ENCODE measurements at places on chromosomes 11 and 22. TPM values are rescaled to one million over a fixed set of nuclear protein-coding genes. Genes with fewer than 3 reads are reported as not detected.

GRCh38 chr11:35494957-35495490 lies 30.4 kb downstream of the PAMR1 start:
- no peak for DNase-seq

DNA sequence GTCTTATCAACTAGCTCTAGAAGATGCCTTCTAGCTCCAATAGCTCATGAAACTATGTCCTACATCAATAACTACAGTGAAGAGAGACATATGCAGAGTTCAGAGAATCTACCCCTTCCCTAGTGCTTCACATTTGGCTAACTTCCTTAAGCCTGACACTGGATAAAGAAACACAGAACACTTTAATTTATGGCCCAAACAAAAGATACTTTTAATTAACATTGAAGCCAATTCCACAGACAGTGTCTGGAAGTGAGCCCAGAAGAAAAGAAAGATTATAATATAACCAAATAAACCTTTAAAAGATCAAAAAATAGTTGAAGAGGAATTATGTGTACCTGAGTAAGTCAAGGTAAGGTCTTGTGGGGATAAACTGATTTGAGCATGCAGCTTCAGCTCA lies 255.2 kb downstream of the C11orf87 start:
- no peak for DNase-seq

DNA sequence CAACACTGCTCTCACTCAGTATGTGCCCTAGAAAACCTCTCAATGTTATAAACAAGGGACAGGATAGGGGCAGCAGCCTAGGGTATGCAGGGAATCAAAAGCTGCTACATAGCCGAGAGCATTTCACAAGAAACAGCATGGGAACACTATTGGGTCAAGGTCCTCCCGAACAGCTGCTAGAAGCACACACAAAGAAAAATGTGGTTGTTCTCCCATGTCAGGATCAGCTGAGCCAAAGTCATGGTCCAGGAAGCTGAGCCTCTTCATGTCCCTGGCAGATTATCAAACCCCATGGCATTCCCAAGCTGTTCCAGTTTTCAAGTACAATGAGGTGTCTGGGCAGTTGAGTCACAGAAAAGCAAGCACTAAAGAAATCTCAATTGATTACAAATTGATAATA lies 21.0 kb upstream of the GDPD4 start:
- DNase-seq: no peak

DNA sequence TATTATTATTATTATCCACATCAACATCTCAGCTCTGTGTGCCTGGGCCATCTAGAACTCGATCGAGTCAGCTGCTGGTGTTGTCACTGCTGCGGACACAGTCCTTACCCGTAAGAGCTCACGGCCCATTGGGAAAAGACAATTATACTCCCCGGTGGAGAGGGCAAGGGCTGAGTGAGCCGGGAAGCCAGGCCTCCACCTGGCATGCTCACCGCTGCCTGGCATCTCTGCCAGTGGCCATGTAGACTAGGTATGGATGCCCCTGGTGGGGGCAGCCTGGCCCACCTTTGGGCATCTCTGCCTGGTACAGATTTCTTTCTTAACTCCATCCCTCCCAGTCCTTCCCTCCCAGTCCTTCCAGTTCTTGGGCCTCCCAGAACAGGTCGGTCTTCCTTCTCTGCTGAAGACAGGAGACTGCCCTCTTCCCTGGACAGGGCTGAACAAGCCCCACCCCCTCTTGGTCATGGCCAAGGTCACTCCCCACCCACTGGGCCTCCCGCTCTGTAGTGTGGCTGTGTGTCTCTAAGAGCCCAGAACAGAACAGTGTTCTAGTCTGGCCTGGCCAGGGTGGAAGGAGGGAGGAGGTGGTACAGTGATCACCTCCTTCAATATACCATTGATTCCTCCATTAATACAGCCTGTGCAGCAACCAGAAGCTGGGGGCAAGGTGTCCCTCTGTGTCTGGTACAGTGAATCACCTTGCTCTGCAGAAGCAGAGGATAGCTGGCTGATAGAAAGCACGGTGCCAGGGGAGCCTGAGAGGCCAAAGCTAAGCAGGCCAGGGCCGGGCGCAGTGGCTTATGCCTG lies 57.7 kb downstream of the FLRT1 start:
- DNase-seq: no peak

DNA sequence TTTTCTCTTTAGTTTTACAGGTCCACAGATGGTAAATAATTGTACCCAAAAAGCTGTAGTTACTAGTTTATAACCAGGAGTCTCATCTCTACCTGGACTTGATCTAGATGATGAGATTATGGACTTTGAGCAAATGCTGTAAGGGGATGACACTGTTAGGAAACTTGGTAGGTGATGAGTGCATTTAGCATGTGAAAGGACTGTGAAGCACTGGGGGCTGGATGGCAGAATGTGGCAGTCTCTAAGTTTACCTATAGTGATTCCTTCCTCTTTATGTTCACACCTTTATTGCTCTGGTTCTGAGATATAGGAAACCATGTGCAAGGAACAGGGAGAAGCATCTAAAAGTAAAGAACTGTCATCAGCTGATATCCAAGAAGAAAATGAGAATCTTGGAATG lies 230.7 kb upstream of the CHORDC1 start:
- no peak for DNase-seq

DNA sequence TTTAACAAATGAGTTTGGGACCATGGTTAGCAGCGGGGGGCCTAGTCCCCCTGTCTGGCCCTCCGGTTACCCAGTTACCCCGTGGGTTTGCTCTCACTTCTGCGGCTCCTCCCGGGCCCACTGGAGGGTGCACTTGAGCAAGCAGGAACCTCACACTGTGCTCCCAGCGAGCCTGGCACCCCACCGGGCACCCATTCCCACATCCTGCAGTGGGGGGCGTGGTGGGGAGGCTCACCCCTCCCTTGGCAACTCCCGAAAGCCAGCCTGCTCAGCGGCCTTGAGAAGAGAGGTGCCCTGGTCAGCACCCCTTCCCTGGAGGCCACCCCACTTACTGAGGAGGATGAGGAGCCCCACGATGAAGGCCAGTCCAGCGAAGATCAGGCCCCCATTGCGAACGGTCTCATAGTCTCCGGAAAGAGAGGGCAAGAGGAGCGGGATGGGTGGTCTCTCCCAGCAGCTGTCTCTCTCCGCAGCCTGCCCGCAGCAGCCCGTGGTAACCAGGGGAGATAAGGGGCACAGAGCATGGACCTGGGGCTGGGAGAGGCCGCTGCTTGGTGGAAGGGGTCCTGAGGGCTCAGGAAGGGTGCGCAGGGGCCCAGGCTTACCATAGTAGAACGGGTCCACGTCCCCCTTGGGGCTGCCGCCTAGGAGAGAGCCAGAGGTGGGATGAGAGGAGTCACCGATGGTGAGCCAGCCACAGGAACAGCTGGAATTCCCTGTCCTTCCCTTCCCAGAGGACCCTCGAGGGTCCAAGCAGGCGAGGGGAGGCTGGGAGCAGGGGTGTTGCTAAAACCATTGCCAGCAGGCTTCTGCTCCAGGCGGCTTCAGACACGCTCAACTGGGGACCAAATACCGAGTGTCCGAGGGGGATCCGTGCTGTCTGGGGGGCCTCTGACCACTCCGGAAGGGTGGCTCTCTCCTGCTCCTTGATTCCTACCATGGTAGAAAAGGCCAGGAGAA lies 2.2 kb downstream of the FXYD2 start:
- DNase-seq: no peak

- DNase-seq: no peak
Measured at GRCh38 chr11:111938687-111939160, 1.6 kb downstream of the DIXDC1 start.

GRCh38 chr11:48900131-48900800 lies 83.4 kb downstream of the TRIM51G start:
- peak; percentile 45 for DNase-seq

- DNase-seq: no peak
Measured at GRCh38 chr22:30776476-30776875, 81.8 kb downstream of the OSBP2 start.

GRCh38 chr11:112844517-112844916 lies 116.7 kb upstream of the NCAM1 start:
- no peak for DNase-seq

DNA sequence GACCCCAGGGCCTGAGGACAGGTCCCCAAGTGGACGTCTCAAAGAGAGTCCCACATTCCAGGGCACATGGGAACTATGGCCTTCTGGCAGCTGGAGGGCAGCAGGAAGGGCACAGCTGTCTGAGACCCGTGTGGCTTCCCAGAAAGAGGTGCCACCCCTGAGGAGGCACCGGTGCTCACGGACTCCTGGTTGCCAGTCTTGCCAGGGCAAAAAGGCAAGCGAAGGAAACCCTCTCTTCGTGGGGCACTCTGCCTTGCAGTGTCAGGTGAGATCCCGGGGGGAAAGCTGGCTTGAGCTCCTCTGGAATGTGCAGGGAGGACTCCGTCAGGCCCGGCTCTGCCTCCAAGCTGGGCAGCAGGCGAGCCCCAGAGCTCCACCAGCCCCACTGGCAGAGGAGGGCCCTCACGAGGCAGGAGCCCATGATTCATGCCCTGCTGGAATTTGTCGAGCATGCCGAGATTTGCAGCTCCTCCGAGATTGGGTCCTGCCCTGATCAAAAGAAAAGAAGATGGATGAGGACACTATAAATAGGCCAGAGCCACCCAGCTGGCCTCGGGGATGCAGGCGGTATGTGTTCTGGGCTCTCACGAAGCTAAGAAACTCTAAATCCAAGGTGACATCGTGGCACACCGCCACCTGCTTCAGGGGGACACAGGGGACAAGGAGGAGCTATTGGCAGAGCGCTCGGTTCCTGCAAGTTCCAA lies 9.9 kb upstream of the CELSR1 start:
- DNase-seq: peak; percentile 42

GRCh38 chr11:117110294-117110950 lies 12.2 kb upstream of the SIK3 start:
- no peak for DNase-seq

DNA sequence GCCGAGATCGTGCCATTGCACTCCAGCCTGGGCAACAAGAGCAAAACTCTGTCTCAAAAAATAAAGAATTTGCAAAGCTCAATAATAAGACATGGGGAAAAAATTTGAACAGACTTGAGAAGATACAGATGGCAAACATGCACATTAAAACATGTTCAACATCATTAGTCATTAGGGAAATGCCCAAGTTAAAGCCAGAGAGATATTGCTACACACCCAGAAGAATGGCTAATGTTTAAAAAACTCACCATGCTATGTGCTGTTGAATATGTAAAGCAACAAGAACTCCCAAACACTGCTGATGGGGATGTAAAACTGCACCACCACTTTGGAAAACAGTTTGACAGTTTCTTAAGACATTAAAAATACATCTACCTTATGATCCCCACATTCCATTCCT lies 12.6 kb downstream of the LRRC75B start:
- DNase-seq: no peak

DNA sequence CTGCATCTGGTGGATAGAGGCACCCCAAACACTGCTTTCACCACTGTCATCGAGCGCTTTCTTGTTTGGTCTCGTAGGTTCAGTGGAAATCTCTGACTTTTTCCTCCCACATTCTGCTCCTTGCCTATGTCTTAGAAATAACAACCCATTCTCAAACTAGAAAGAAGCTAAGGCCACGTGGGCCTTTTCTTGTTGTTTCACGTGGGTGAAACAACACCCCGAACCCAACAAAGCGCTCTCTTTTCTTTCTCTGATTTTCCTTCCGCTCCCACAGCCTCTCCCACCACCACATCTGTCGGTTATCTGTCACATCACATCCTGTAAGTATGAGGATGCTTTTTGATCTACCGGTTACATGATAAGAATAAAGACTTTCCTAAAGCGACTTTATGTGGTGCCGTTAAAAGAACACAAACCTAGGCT lies 77.1 kb downstream of the LINC01488 start:
- no peak for DNase-seq

DNA sequence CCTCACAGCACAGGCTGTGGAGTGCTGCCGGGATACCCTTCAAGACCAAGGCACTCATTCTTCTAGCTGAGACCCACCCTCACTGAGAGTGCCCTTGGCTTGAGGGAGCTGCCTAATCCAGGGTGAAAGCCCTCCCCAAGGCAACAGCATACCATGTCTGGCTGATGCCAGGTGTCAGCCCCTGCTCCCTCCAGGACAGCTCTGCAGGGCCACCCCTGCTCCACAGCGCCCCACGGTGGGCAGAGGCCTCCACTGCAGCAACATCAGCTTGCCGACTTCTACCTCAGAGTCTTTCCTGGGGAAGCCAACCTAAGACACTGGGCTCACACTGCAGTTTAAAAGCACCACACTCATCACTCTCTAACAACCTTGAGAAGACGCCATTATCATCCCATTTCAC lies 29.0 kb downstream of the TTLL1 start:
- no peak for DNase-seq

DNA sequence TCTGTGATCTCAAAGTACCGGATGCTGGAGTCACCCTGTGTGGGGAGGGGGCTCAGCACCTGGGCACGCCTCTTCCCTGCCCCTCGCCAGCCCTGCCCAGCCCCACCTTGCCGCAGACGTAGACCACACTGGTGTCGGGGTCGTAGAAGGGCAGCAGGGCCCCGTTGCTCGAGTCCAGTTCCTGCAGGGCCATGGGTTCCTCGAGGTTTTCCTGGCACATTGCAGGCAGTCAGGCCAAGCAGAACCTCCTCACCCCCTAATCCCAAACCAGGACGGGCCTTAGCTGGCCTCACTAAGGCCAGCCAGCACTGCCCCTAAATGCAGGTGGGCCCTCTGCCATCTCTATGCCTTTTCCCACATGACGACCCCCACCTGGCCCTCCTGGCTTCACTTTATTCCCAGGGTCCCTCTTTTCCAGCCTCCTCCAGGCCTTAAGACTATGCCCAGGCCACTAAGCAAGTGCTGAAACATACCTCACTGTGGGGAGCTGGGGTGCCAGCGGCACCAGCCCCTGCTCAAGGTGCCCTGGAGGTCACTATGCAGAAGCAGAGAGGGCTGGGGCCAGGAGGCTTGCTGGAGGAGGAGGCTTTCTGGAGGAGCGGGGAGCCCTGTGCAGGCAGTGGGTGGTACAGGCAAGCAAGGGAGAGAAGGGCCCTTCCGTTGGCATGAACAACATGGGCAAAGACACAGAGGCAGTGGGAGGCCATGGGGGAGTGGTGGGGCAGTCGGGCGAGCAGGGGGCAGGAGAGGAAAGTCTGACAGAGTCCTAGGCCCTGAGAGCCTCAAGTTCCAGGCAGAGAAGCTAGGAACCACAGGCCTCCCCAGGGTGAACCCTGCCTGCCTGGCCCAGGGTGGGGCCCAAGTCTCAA lies 2.8 kb downstream of the CORO1B start:
- no peak for DNase-seq

DNA sequence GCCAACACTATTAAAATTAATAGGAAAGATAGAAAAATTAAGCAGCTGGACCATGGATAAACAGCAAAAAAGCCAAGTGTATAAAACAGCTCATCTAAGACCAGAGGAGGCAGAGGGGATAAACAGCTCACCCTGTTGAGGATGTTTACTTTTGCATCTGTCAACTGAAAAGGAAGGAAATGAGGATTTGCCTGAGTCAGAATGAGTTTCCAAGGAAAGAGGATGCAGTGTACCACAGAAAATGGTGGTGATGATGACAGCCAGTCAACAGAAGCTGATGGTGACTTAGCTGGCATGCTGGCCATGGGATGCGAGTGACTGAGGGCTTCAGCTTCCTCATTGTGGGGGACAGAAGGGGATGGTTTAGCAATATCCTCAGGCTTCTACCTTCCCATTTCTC lies 183.5 kb downstream of the KIRREL3 start:
- no peak for DNase-seq

- DNase-seq: no peak
Measured at GRCh38 chr22:23565915-23566704, 14.0 kb downstream of the IGLL1 start.

- DNase-seq: no peak
Measured at GRCh38 chr11:34792814-34793258, 123.3 kb downstream of the APIP start.

Gene VSIG10L2
- total RNA-seq: 0.30 TPM

Gene GGTLC2
- not detected for total RNA-seq

Gene KCNQ1
- total RNA-seq: 40.0 TPM

Gene B3GAT1
- 0.16 TPM for total RNA-seq

Gene OR52I2
- total RNA-seq: not detected

Gene SEPTIN3
- total RNA-seq: 0.08 TPM

Gene INS
- not detected for total RNA-seq

Gene CNTN5
- total RNA-seq: not detected

Gene IPO7
- total RNA-seq: 130 TPM
